ENCODE measurements at places on chromosomes 2 and 18.

DNA sequence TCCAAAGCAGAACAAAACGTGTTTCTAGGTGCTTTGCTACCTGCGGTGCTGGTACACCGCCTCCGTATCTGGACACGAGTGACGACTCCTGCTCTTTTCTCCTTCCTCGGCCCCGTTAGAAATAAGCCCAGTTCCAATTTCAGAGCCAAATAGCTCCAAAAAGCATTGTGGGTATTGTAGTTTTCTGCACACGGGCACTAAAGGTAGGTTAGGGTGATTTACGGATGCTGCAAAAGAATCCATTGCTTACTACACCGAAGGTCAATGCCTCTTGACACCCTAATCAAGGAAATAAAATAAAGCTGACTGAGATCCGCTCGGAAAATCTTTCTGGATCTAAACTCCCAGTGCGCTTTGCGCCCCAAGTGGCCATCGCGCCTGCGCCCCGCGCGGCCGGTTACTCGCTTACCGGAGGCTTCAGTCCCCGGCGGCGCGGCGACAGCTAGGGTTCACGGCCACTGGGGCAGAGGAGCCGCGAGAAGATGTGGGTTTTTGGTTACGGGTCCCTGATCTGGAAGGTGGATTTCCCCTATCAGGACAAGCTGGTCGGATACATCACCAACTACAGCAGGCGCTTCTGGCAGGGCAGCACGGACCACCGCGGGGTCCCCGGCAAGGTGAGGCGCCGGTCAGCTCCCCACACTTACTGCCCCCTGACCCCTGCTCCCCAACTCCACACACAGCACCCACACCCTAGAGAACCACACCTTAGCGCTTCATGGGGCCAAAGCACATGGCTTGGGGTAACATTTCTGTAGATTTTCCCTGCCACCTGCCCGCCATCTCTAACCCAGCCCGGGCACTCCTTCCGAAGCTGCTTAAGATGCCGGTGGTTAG, at the start of gene CHAC2:
CHAC2 (plus strand) TSS at position 400 of the 837 bp plus-strand sequence; CDS start at position 483, 83 bp downstream.
- DNase-seq = peak; percentile 57

DNA sequence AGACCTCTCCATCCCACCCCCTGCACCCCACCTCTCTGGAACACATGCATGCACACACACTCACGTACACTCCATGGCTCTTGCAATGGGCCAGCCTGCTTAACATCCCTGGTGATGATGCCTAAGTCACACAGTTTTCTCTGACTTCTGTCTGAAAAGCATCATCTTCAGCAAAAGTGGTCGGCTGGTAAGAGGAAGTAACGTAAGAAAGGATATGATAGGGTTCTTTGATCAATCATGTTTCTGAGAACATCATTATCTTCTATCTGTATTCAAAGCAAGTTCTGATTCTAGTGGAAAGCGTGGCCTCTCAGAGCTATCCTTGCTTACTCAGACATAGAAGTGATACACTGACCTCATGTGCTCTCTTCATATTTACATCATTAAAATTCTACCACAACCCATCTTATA, 11.4 kb upstream of the NDUFV2 start:
- DNase-seq = no peak

GRCh38 chr18:26714739-26715138, 150.8 kb downstream of the AQP4 start:
- DNase-seq = no peak

DNA sequence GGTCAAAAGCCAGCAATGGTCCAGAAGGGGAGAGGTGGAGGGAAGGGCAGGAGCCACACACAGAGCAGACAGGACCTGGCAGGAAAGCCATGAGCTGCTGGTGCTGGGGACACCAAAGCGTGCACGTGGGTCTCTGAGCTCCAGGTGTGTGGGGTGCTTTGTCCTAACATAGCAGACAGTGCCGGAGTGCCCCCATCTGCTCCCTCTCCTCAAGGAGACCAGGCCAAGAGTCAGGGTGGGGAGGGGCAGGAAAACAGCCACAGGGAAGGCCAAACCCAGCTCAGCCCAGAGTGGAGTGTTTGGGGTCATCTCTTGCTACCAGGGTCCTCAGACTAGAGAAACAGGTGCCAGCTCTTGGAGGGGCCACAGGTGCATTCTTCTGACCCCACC, 4.2 kb upstream of the GPC1 start:
- no peak for DNase-seq

- no peak for DNase-seq
Measured at GRCh38 chr18:55003695-55004094, 44.4 kb upstream of the CCDC68 start.

DNA sequence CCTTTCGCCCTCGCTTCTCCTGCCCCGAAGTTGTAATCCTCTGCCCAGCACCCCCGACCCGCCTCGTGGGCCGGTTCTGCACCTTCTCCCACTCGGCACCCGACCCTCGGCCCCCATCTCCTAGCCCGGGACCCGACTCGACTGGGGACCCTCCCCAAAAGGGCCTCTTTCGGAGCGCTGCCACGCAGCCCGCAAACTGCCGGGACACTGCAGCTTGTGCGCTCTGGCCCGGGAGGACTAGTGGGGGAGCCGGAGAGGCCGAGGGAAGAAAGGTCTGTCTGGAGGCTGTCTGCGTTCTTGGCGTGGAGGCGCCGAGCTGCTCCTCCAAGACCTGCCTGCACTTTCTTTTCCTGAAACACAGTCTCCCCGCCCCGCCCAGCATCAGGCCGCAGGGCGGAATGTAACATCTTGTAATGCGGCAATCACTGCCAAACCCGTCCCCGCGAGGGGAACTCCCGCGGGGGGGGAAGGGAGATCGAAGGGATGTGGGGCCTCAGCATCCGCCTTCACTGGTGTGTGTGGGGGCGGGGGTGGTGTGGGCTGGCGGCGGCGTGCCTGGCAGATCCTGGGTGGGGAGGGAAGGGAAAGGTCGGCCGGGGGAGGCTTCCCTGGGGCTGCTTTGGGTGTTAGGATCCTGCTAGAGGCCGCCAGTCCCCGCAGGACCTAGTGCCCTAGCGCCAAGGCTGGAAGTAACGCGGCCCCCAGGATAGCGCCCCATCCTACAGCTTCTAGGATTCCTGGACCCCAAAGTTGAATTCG, 7.4 kb downstream of the DLX2 start:
- DNase-seq = peak; percentile 58

DNA sequence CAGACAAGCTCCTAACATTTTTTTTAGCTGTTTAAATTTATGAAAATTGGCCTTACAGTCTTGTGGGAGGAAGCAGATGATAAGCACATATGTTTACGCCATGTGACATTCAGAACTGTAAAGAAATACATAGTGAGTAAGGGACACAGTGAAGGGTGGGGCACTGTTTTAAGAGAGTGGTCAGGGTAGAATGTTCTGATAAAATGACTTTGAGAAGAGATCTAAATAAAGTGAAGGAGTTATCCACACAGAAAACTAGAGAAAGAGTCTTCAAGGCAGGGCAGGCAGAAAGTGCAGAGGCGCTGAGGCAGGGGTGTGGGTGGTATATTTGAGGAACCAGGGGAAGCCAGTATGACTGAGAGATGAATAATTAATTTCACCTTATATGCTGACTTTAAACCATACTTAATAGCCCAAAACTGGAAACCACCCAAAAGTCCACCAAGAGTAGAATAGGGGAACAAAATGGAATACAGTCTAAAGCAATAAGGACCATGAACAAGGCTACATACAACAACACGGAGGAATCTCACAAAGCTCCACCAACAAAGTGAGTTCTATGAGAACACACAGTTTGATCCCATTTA, 8.6 kb downstream of the MREG start:
- no peak for DNase-seq

GRCh38 chr2:29055601-29056000, 18.7 kb downstream of the PCARE start:
- no peak for DNase-seq

DNA sequence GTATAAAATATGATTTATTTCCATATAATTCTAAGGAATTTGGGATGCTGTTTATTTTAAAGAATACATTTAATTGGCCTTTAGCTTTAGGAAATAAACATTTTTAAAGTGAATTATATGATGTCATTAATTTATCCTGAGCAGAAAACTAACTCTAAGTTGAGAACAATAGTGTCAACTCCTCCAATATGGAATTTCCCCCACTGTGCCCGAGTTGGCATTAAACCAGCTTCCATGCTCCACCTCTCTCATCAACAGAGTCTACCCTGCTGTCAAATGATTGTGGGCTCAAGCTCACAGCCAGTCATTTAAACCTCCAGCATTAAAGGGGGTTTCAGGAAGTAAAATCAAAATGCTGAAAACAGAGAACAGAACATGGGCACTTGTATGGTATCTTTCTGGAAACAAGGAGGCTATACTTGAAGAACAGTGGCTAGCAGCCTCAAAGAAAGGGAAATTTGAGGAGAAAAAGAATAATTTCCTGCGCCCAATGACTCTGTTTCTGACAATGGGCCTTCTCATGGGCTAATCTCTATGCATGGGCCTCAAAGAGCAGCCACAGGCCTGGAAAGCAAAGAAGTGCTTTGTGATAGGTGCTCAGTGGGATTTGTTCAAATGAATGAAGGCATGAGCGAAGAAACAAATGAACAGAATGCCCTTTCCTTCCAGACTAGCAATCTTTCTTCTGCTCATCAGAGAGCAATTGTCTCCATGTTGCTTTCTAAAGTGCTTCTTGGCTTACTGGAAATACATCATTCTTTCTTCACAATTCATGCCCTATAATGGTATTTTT, 252.8 kb downstream of the MTX2 start:
- no peak for DNase-seq

GRCh38 chr18:72104851-72105250, 439.3 kb downstream of the CBLN2 start:
- DNase-seq = no peak

DNA sequence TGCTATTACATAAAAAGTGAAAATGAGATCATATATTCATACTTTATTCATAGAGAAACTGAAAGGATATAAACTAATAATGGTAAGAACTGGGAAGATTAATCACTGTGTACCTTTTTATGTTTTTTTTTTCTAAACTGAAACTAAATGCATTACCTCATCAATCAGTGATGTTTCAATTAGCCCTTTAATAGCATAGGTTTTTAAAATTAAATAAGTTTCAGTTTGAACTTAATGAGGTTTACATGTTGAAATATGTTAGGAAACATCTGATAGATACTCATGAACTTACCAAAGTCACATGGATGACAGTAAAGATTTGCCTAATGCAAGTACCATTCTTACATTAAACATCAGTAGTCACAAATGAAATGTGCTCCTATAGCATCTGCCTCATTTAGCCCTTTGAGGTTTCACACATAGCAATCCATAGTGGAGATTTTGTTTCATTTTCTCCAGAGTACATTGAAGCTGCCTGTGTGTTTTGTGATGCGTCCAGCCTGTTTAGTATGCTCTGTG, 8.9 kb downstream of the MAPRE2 start:
- DNase-seq = no peak

GRCh38 chr2:156331572-156332283, 793 bp downstream of the NR4A2 start:
- DNase-seq = no peak

- DNase-seq = no peak
Measured at GRCh38 chr2:202638721-202639120, 4.0 kb downstream of the FAM117B start.

GRCh38 chr2:16687955-16688354, 22.3 kb upstream of the CYRIA start:
- DNase-seq = no peak

GRCh38 chr2:151729837-151730236, 4.4 kb downstream of the NEB start:
- DNase-seq = no peak

GRCh38 chr2:107728586-107728985, 98.1 kb upstream of the RGPD4 start:
- DNase-seq = no peak
